Immature natural killer cell (primary cell): ENCODE measurements at places on chromosomes 1 and 21. TPM values are rescaled to one million over a fixed set of nuclear protein-coding genes. Genes with fewer than 3 reads are reported as not detected.

ICOSLG gene
- polyA plus RNA-seq = not detected

SERINC2 gene
- not detected for polyA plus RNA-seq

GRCh38 chr1:199463521-199464127 is 563.9 kb upstream of the NR5A2 start:
- H3K4me3 ChIP-seq = no peak overlapping the region
- H3K27ac ChIP-seq = no peak overlapping the region
- H3K4me1 ChIP-seq = no peaks in the 10 kb centered on the region
- peaks cover 2% of the 10 kb centered on the region for H3K27me3 ChIP-seq
- H3K36me3 ChIP-seq = peaks cover 4% of the 10 kb centered on the region

- no peak overlapping the region for H3K4me3 ChIP-seq
- no peaks in the 10 kb centered on the region for H3K27me3 ChIP-seq
- no peak overlapping the region for H3K27ac ChIP-seq
- H3K4me1 ChIP-seq = no peaks in the 10 kb centered on the region
Observed at GRCh38 chr1:179545321-179545720, 30.4 kb downstream of the NPHS2 start.

- DNase-seq = no peak
- no peak overlapping the region for H3K27ac ChIP-seq
- no peaks in the 10 kb centered on the region for H3K36me3 ChIP-seq
Observed at GRCh38 chr1:910881-911721, 12.6 kb upstream of the SAMD11 start.

DNA sequence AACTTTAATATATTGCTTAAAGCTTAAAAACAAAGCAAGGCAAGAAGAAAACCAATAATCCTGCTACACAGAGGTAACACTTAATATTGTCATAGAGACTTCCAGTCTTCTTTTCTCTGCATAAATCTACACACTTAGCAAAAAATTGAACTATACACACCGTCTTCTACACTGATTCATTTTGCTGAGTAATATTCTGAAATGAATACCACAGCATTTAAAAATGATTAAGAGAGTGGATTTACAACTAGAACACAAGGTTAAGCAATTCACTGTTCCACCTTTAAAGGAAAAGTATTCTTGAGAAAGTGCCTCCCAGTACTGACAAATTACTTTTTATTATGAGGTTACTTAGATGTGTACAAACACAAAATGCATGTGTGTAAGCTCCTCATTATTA is 22.2 kb upstream of the ITPKB start:
- H3K4me1 ChIP-seq = peaks cover 18% of the 10 kb centered on the region
- peaks cover 12% of the 10 kb centered on the region for H3K27me3 ChIP-seq
- H3K36me3 ChIP-seq = peaks cover 6% of the 10 kb centered on the region
- H3K27ac ChIP-seq = no peak overlapping the region
- no peak overlapping the region for H3K4me3 ChIP-seq

DNA sequence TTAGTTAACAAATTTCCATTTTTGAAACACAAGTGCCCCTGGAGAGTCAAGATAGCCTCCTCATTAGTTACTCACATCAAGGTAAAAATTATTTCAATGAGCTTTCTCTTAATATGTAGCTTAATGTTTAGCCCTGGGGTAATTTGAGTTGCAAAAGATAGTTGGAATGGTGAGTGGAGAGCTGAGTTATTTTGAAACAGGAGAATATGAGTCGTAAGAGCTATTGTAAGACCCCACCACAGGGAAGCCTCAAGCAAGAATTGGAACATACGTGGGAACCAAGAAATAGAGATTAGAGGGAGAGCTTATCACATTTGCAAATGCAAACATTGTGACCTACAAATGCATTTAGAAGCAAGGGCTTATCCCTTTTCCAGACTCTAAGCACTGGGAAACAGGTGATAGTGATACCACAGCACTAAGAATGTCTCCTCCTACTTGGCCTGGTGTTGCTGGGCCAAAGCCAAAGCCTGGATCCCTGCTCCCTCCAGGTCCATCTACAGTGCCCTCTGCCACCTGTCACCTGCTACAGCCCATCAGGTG is 635.1 kb downstream of the PTPRC start:
- H3K36me3 ChIP-seq = peaks cover 4% of the 10 kb centered on the region
- no peak overlapping the region for H3K27ac ChIP-seq
- no peak for DNase-seq
- no peaks in the 10 kb centered on the region for H3K27me3 ChIP-seq
- no peak overlapping the region for H3K4me3 ChIP-seq
- H3K4me1 ChIP-seq = no peaks in the 10 kb centered on the region

- DNase-seq = no peak
- no peaks in the 10 kb centered on the region for H3K4me1 ChIP-seq
- H3K27me3 ChIP-seq = no peaks in the 10 kb centered on the region
- no peak overlapping the region for H3K27ac ChIP-seq
- peaks cover 10% of the 10 kb centered on the region for H3K36me3 ChIP-seq
Observed at GRCh38 chr1:93888900-93889299, 9.9 kb upstream of the DNTTIP2 start.

GRCh38 chr1:916173-917075 is 7.3 kb upstream of the SAMD11 start:
- DNase-seq = no peak
- H3K27me3 ChIP-seq = peaks cover 5% of the 10 kb centered on the region
- no peaks in the 10 kb centered on the region for H3K36me3 ChIP-seq
- no peaks in the 10 kb centered on the region for H3K4me1 ChIP-seq
- H3K4me3 ChIP-seq = no peak overlapping the region

SMPDL3B gene
- polyA plus RNA-seq = not detected

GRCh38 chr1:160103658-160104408 is 5.4 kb upstream of the IGSF8 start:
- DNase-seq = no peak
- no peak overlapping the region for H3K27ac ChIP-seq
- H3K27me3 ChIP-seq = peaks cover 10% of the 10 kb centered on the region
- no peak overlapping the region for H3K4me3 ChIP-seq
- H3K36me3 ChIP-seq = no peaks in the 10 kb centered on the region

OR2T33 gene
- not detected for polyA plus RNA-seq

DNA sequence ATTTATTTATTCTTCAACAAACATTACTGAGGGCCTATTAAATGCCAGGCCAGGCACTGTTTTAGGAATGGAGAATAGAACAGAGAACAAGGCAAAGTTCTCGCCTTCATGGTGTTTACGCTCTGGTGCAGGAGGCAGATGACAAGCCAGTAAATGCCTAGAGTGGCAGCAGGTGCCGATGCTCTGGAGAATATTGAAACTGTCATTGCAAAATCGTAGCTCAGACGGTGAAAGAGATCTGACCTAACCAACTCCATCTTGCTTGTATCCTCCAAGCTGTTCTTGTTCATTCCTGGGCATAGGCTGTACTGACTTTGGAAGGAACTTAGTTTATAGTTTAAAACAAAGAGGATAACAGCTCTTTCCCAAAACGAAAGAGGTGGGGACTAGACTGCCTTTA is 13.5 kb upstream of the ENO1 start:
- H3K27me3 ChIP-seq = no peaks in the 10 kb centered on the region
- no peak overlapping the region for H3K4me3 ChIP-seq
- H3K4me1 ChIP-seq = no peaks in the 10 kb centered on the region
- DNase-seq = no peak
- no peaks in the 10 kb centered on the region for H3K36me3 ChIP-seq
- no peak overlapping the region for H3K27ac ChIP-seq

GRCh38 chr1:3183411-3183810 is 114.4 kb downstream of the PRDM16 start:
- DNase-seq = no peak
- no peaks in the 10 kb centered on the region for H3K4me1 ChIP-seq
- H3K4me3 ChIP-seq = no peak overlapping the region
- H3K36me3 ChIP-seq = no peaks in the 10 kb centered on the region

GRCh38 chr1:24457866-24458265 is 42.3 kb downstream of the NIPAL3 start:
- no peaks in the 10 kb centered on the region for H3K4me1 ChIP-seq

- DNase-seq = no peak
- H3K4me3 ChIP-seq = no peak overlapping the region
- no peaks in the 10 kb centered on the region for H3K36me3 ChIP-seq
- no peaks in the 10 kb centered on the region for H3K4me1 ChIP-seq
- H3K27ac ChIP-seq = no peak overlapping the region
Observed at GRCh38 chr1:35748326-35748725, 21.5 kb downstream of the CLSPN start.

KRTAP22-1 gene
- not detected for polyA plus RNA-seq

NKAIN1 gene
- polyA plus RNA-seq = not detected

LAMB3 gene
- 1.6 TPM for polyA plus RNA-seq

- no peak overlapping the region for H3K4me3 ChIP-seq
- H3K27me3 ChIP-seq = no peaks in the 10 kb centered on the region
- peaks cover 17% of the 10 kb centered on the region for H3K4me1 ChIP-seq
- no peak for DNase-seq
- H3K36me3 ChIP-seq = no peaks in the 10 kb centered on the region
Observed at GRCh38 chr1:89953131-89953626, 41.7 kb upstream of the ZNF326 start.

- no peak overlapping the region for H3K4me3 ChIP-seq
- H3K27ac ChIP-seq = peak overlapping the region; percentile 46
- peaks cover 7% of the 10 kb centered on the region for H3K4me1 ChIP-seq
- H3K27me3 ChIP-seq = peaks cover 2% of the 10 kb centered on the region
Observed at GRCh38 chr1:66788231-66788939, 12.7 kb downstream of the INSL5 start.

- no peaks in the 10 kb centered on the region for H3K36me3 ChIP-seq
- peaks cover 75% of the 10 kb centered on the region for H3K4me1 ChIP-seq
- H3K27me3 ChIP-seq = no peaks in the 10 kb centered on the region
- no peak for DNase-seq
Observed at GRCh38 chr1:230080822-230081221, 13.8 kb downstream of the GALNT2 start.

IL20 gene
- polyA plus RNA-seq = not detected

WDR64 gene
- not detected for polyA plus RNA-seq

COL8A2 gene
- polyA plus RNA-seq = 0.12 TPM

MCOLN2 gene
- 3.8 TPM for polyA plus RNA-seq

GRCh38 chr1:15489052-15489736 is 13.3 kb downstream of the CELA2B start:
- no peak for DNase-seq
- peaks cover 29% of the 10 kb centered on the region for H3K36me3 ChIP-seq
- no peaks in the 10 kb centered on the region for H3K27me3 ChIP-seq
- H3K4me1 ChIP-seq = no peaks in the 10 kb centered on the region
- H3K4me3 ChIP-seq = no peak overlapping the region

- peaks cover 1% of the 10 kb centered on the region for H3K27me3 ChIP-seq
- no peak overlapping the region for H3K4me3 ChIP-seq
- H3K27ac ChIP-seq = no peak overlapping the region
- H3K4me1 ChIP-seq = no peaks in the 10 kb centered on the region
- H3K36me3 ChIP-seq = no peaks in the 10 kb centered on the region
- no peak for DNase-seq
Observed at GRCh38 chr1:186054003-186054402, 319.8 kb downstream of the HMCN1 start.

DNA sequence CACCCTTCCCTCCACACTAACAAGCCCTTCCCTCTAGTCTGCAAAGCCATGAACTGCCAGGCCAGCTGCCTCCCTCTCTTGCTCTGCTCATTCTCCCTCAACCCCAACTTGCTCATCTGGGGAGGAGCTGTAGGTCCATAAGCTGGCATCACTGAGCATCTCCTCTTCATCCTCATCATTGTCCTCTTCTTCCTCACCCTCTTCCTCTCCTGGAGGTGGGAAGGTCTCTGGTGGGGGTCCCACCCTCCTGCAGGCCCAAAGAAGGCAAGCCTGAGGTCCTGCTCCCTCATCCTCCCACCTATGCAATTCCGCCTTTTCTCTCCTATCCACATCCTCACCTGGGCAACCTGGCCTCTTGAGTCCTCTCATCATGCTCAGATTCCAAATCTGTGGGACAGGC is 2.7 kb downstream of the ZNF692 start:
- H3K4me1 ChIP-seq = peaks cover 36% of the 10 kb centered on the region
- no peaks in the 10 kb centered on the region for H3K36me3 ChIP-seq
- H3K27ac ChIP-seq = no peak overlapping the region
- peaks cover 16% of the 10 kb centered on the region for H3K27me3 ChIP-seq
- no peak for DNase-seq

TAS1R1 gene
- polyA plus RNA-seq = not detected

DNA sequence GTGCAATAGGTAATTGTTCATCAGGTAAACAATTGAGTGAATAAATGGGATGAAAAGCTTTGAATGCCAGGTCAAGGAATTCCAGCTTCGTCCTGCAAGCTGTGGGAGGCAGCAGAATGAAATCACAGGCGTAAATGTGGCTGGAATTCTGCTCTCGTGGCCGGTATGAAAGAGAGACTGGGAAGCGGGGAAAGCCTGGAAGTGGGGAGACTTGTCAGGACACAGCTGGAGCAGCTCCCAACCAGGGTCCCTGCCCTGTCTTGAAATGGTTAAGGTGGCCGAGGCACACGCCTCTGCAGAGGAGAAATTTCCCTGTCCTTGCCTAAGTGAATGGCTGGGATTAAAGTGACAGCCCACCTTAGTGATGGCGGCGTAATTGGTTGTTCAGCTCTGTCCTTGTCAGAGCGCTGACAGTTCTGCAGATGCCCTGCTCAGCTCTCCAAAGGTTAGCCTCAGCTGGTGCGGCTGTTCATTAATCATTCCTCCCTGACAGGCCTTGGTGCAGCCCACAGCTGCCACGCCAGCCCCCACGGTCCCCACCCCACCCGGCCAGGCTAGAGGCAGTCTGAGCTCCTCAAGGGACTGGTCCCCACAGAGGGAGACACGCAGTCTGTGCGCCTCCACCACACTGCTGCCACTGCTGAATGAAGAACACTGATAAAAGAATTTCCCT is 398.3 kb upstream of the POU3F1 start:
- H3K4me1 ChIP-seq = no peaks in the 10 kb centered on the region
- H3K27me3 ChIP-seq = peaks cover 28% of the 10 kb centered on the region
- H3K4me3 ChIP-seq = no peak overlapping the region

MROH7 gene
- not detected for polyA plus RNA-seq

- peaks cover 12% of the 10 kb centered on the region for H3K27me3 ChIP-seq
- H3K27ac ChIP-seq = no peak overlapping the region
Observed at GRCh38 chr1:14897997-14898645, 255.4 kb upstream of the TMEM51 start.

LYPD8 gene
- not detected for polyA plus RNA-seq

DNA sequence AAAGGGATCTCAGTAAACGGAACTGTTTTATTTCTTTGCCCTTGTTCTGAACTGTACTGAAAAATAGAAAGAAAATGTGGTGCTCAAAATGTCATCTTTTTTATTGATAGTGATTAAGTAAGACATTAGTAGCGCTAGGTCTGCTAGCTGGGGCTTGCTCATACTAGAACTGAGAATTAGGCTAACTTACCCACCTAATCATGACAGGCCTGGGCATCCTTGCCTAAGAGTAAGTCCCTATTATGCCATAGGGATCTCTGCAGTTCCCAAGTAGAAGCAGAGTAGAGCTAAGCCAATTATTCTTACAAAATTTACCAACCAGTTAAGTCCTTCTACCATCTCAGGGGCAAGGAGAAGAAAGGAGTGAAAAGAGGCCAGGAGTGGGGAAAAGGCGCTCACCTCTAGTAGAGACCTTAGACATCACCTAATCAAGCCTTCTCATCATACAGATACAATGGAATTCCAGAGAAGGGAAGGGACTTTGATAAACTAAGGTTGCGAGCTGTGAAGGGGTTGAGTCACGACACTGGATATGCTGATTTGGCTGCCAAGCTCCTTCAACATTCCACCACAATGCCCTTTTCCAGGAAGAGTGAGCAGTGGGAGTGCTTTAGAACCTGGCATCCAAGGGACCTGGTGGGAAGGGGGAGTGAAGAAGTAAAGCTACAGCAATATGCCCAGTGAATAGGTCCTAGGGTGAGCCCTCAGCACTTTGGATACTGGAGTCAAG is 27.7 kb upstream of the RPTN start:
- no peaks in the 10 kb centered on the region for H3K36me3 ChIP-seq
- H3K4me3 ChIP-seq = no peak overlapping the region
- DNase-seq = no peak
- H3K4me1 ChIP-seq = peaks cover 8% of the 10 kb centered on the region

- no peak overlapping the region for H3K27ac ChIP-seq
- H3K27me3 ChIP-seq = peaks cover 3% of the 10 kb centered on the region
- H3K36me3 ChIP-seq = peaks cover 11% of the 10 kb centered on the region
- DNase-seq = no peak
Observed at GRCh38 chr1:8510041-8510823, 192.3 kb downstream of the SLC45A1 start.
